Activated naive CD4-positive, alpha-beta T cell (primary cell): ENCODE measurements at places on chromosomes 12 and 14.

DNA sequence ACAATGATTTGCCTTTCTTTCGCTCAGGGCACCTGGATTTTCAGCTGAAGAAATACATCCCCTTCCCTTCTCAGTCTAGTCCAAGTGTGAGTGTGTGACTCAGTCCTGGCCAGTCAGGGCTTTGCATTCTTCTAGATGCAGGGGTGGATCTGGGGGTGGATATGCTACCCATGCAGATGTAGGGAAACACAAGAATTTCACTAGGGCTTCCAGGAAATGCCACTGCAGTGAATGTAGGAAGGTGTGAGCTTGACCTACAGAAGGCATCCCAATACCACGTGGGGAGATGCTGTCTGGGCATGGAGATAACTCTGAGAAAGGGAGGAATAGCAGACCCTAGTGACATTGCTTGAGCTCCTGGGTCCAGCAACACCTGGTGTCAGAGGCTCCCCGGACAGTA lies 404.2 kb downstream of the GLT1D1 start:
- DNase-seq, result no peak

DNA sequence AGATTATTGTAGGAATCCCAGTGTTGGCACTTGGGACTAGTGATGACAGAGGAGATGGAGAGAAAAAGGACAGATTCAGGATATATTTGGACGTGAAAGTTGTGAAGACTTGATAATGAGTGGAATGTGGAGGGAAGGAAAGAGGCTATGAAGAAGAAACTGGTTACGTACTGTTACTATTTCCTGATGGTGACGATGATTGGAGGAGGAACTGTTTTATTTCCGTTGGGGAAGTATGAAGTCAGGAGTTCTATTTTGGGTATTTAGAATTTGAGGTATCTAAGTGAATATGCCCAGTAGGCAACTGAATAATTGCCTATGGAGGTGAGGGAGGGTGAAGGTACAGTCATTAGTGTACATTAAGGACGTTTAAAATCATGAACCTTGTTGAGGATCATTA lies 207.2 kb downstream of the TMTC2 start:
- no peak for DNase-seq

GRCh38 chr14:99073431-99073830 lies 198.6 kb downstream of the BCL11B start:
- no peak for DNase-seq

- DNase-seq, result no peak
Observed at GRCh38 chr12:132202929-132203721, 58.9 kb downstream of the NOC4L start.

- no peak for DNase-seq
Observed at GRCh38 chr12:125089083-125089482, 23.8 kb downstream of the AACS start.

DNA sequence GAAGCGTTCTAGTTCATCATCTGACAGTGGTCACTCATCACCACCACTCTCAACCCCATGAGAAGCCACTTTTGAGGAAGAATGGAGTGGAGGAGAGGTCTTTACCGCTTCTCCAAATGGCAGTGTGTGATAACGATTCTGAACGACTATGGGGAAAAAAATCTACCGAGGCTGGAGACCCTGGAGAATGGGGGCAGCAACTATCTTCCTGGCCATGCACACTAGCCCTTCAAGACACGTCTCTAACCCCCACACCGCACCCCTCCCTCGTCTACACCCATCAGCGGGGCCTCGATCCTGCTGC lies 365 bp downstream of the ING4 start:
- no peak for DNase-seq

- DNase-seq, result no peak
Observed at GRCh38 chr12:89673603-89674002, 35.0 kb downstream of the ATP2B1 start.

GRCh38 chr12:93090731-93091172 lies 161.7 kb upstream of the EEA1 start:
- no peak for DNase-seq

GRCh38 chr14:55965851-55966250 lies 152.4 kb upstream of the PELI2 start:
- DNase-seq, result no peak

DNA sequence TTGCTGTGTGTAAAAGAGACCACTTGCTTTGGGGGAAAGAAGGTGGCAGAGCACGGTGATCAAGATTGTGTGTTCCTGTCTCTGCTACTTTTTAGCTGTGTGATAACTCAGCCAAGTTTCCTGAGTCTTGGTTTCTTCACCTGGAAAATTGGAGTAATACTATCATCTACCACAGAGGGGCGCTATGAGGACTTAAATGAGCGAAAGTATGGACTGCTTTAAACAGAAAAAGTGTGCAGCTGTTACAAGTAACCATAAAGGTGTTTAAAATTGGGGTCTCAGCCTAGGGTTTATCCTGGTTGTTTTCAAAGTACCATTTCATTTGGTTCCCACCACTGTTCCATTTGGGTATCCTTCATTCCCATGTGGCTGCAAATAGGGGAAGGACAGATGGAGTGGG lies 65.9 kb upstream of the WSCD2 start:
- no peak for DNase-seq

GRCh38 chr12:118633071-118633470 lies 256.7 kb downstream of the SUDS3 start:
- DNase-seq, result no peak

GRCh38 chr12:29783773-29784666 lies at the start of gene TMTC1:
Gene TMTC1, minus strand, starts transcription at chr12:29783942. Its CDS starts 191 bp downstream, at chr12:29783751.
- DNase-seq, result no peak

GRCh38 chr12:132717011-132717410 lies 6.4 kb downstream of the PGAM5 start:
- DNase-seq, result no peak

GRCh38 chr12:51788876-51789275 lies 59.6 kb downstream of the FIGNL2 start:
- DNase-seq, result no peak

- no peak for DNase-seq
Observed at GRCh38 chr14:87883750-87884149, 109.2 kb downstream of the GALC start.

- DNase-seq, result no peak
Observed at GRCh38 chr12:127273626-127274025, 993.3 kb upstream of the TMEM132C start.

DNA sequence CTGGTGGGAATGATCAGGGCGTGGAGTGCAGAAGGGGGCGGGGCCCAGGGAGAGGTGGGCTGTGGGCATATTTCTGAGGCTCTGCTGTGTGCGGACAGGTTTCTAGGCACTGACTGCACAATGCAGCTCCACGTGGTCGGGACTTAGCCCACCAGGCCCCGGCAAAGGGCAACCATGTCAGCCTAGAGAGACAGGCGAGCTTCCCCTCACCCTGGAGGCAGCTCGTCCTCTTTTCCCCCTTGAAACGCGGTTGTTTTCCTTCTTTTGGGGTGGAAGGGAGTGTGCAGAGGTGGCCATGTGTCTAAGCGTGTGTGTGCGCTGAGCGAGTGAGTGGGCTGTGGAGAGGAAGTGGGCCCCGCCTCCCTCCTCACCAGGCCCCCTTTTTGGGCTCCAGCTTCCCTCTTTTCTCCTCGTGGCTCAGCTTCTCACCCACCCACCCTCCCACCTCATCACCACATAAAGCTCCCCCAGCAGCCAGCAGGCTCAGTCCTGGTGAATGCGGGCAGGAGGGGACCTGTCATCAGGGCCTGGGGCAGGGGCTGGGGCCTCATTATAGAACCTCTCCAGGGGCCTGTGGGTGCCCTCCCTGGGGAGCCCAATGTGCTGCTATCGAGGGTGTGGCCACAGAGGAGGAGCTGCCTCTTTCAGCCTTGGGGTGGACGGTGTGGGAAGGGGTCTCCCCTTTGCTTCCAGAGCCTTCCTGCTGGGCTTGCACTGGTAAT lies 22.0 kb downstream of the LRTM2 start:
- no peak for DNase-seq

- DNase-seq, result no peak
Observed at GRCh38 chr14:85040046-85040685, 489.8 kb upstream of the FLRT2 start.

GRCh38 chr12:6542209-6543009 lies 8.1 kb downstream of the GAPDH start:
- DNase-seq, result no peak

GRCh38 chr12:47903927-47904712 lies 674 bp downstream of the VDR start:
- DNase-seq, result no peak

DNA sequence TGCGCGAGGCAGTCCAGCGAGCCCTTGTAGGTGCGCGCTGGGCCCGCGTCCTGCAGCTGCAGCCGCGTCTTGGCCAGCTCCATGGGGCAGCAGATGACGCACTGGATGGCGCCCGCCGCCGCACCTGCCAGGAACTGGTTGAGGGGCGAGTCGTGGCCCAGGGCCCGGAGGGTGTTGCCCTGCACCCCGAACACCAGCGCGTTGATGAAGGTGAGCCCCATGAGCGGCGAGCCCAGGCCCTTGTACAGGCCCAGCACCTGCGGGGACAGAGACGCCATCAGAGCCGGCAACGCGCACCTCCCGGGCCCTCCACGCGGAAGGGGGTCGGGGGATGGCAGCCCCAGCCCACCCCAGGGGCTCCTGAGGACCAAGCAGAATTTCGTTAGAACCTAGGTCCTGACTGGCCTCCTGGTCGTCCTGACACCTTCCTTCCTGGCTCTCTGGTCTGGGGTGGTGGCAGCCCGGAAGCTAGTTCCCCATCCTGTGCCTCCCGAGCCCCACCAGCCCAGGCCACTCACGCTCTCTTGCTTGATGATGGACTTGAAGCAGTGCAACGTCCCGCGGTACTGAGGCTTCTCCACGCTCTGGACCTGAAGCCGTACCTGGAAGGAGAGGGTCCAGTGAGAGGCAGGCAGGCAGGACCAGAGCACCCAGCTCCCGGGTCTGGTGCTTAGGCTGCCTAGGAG lies 13.3 kb downstream of the SLC25A29 start:
- DNase-seq, result no peak

DNA sequence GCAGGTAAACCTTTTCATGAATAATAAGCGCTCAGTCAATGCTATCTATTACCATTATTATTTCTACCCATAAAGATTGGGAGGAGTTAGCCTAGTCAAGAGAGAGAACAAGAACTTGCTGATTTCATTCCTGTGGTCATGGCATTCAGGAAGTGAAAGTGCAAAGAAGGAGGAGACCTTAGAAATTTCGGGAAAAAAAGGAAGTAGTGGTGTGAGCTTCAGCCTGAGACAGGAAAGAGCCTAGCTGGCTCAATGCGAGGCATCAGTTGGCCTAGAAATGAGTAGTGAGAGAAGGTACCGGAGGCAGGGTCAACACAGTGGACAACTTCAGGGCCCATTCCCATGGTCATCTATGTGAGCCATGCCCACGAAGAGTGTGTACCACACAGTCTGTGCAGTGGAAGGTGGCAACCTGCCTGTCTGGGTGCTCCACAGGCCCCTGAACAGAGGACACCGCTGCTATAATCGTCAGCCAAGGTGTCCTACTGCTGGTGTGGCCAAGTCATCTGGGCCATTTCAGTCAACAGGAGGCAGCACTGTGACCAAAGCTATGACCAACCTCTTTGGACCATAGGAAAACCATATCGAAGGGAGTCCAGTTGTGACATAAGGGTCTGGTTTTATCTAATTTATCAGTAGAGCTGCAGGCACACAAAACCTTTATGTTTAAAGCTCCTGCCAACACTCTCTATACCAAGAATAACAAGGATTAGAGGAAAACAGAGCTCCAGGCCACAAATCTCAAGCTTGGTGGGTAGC lies 16.2 kb upstream of the STON2 start:
- DNase-seq, result no peak

DNA sequence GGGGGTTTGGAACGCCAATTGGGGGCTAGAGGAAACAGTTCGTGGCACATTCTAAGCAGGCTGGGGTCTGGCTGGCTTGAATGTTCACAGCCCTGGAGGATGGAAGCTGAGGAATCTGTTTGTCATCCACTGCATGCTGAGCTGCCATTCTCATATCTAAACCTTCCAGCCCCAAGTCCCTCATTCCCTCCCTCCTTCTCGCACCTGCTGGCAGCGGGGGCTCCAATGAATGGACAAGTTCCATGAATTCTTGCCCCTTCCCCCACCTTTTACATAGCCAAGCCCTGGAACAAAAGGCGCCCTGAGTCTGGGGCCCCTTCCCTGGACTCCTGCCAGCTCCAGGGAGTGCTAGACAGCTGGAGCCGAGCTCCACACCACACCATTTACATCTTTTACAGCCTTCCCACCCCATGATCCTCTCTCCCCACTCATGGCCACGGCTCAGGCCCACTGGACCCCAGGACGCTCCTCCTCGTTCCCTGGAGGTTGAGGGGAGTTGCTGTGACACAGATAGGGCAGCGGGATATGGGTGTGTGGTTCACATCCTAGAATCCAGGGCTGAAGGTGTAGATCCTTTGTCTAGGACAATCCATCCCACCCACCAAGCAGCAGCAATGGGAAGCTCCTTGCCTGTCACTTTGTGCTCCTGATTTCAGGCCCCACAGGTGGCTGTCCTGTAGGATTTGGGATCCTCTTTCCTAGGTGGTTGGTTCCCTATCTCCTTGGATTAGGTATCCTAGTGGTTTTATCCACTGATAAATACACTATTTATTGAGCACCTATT lies 21.7 kb upstream of the VRTN start:
- DNase-seq, result no peak

DNA sequence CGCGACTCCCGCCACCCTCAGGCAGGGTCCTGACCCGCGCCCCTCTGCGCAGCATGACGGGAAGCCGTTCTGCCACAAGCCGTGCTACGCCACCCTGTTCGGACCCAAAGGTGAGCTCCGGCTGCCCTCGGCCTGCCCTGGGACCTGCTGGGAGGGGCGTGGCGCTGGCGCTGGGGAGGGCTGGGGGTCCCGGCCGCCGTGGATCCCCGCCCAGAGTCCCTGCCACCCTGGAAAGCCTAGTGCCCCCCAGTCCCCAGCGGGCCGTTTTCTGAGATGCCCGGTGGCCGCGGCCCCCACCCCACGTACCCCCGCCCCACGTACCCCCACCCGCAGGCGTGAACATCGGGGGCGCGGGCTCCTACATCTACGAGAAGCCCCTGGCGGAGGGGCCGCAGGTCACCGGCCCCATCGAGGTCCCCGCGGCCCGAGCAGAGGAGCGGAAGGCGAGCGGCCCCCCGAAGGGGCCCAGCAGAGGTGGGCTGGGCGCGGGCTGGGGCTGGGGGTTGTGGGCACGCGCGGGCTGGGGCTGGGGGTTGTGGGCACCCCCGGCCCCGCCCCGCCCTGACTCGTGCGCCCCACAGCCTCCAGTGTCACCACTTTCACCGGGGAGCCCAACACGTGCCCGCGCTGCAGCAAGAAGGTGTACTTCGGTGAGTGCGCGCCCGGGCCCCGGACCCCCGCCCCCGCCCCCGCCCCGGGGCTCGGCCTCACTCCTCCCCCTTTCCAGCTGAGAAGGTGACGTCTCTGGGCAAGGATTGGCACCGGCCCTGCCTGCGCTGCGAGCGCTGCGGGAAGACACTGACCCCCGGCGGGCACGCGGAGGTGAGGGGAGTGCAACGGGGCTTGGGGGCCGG lies 4.0 kb downstream of the CRIP2 start:
- no peak for DNase-seq

DNA sequence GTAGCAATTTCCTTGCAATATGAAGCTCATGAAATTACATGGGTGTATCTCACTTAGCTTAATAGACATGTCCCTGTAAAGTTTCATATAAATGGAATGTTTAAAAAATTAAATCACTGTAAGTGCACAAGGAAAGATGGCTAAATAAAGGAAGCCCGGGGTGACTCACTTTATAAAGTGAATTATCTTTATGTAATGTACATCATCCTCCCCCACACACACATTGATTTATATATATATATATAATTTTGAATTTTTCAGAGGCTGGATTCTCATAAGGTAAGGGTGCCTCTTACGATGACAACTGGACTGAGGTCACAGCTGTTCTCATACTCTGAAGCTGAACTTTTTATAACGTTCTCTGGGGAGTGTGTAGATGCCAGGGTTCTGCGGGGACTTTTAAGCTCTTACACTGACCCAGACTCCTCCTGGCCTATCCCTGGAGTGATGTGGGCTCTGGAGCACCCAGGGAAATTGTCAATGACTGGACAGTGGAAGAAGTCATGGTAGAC lies 108.7 kb upstream of the HIF1A start:
- no peak for DNase-seq

GRCh38 chr14:24310646-24311604 lies at the start of gene LTB4R:
Gene LTB4R, plus strand, starts transcription at chr14:24311502. Its CDS starts 4,150 bp downstream, at chr14:24315652.
- DNase-seq, result peak; percentile 66
